KBM-7 (cell line): ENCODE measurements at places on chromosomes 4 and X.
A peak's percentile ranks its signal among the peaks of the same experiment; 100 is the strongest.

DNA sequence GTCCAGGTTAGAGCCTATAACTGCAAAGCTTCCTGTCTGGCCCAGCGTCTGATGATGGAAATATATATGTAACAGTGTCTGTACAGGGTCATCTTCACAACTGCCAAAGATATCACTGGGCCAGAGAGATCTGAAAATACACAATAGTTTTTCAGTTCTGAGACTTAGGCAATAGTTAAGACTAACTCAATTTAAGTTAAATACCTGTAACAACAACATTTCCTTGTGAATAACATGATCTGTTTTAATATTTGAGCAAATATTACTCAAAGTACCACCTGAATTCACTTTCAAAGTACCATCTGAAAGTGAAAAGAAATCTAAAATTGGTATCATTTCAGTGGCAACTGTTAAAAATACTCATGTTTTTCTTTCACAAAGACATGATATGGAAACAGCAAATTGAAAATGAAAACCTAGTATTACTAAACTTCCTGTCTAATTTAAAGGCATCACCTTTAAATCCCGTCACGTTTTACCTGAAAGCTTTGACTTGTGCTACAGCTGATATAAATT lies 9.6 kb downstream of the ZAR1 start:
- DNase-seq = no peak

DNA sequence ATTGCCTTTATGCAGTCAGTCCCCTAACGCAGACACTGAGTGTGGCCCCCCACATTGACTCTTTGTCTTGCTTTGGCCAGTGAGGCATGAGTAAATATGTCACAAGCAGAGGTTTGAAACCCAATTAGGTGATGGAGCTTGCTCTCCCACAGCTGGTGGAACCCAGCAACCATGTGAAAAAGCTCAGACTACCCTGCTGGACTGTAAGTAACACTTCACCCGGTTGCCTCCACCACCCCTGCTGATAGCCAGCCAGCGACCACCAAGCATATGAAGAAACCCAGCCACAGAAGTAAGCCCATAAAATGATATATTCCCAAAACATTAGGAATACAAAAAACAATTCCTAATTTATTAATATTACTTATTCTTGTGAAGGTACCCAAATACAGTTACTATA lies 21.6 kb upstream of the PDCL2 start:
- DNase-seq = no peak

- peak; percentile 49 for DNase-seq
Observed at GRCh38 chr4:53376900-53377299, 541 bp upstream of the FIP1L1 start.

DNA sequence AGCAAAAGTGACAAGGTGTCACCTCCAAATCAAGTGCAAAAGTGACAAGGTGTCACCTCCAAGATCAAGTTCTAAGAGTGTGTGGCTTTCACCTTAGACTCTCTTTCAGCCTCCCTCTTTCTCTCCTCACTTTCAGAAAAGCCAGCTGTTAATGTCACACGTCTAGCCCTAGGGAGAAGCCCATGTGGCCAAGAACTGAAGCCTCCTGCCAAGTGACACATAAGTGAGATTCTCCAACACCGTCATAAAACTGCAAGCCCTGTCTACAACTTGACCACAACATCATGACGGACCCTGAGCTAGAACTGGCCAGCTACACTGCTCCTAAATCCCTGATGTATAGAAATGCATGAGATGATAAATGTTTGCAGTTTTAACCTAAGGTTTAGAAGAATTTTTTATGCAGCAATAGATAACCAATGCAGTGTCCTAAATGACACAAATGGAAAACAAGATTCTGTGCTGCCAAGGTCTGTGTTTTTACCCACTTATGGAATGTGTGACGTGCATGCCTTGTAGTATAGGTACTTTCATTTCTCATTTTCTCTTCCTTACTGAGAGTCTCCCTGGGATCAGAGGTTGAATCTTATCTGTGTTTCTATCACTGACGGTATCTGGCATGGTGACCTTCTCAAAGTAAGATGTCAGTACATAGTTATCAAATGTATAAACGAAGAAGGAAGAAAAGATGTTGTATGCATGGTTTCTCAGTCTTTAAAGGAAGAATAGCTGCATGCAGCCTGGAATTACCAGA lies 25.0 kb downstream of the NLGN4X start:
- DNase-seq = no peak

GRCh38 chr4:78218260-78218659 lies 161.1 kb downstream of the FRAS1 start:
- DNase-seq = no peak

- no peak for DNase-seq
Observed at GRCh38 chrX:4579999-4580398, 866.5 kb upstream of the PRKX start.

DNA sequence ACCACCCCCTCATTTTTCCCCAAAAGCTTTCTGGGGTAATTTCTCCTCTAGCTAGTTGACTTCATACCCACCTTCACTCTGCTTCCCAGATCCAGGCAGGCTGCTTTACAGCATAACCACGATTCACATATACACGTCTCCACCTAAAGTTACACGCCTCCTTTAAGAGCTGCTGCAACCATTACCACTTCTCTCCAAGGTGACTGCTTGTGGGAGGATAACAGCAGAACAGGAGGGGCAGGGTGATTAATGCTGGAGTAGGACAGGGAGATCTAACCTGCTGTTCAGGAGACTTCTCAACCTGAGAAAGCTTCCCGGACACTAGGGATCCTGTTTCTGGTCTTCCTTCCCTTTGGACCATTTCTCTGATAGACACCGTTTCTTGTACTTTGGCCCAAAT lies 77.4 kb downstream of the MGST2 start:
- DNase-seq = no peak

- DNase-seq = no peak
Observed at GRCh38 chrX:74511704-74512103, 90.4 kb downstream of the SLC16A2 start.
